HS-27A (cell line): ENCODE measurements at places on chromosomes 1 and 21.

DNA sequence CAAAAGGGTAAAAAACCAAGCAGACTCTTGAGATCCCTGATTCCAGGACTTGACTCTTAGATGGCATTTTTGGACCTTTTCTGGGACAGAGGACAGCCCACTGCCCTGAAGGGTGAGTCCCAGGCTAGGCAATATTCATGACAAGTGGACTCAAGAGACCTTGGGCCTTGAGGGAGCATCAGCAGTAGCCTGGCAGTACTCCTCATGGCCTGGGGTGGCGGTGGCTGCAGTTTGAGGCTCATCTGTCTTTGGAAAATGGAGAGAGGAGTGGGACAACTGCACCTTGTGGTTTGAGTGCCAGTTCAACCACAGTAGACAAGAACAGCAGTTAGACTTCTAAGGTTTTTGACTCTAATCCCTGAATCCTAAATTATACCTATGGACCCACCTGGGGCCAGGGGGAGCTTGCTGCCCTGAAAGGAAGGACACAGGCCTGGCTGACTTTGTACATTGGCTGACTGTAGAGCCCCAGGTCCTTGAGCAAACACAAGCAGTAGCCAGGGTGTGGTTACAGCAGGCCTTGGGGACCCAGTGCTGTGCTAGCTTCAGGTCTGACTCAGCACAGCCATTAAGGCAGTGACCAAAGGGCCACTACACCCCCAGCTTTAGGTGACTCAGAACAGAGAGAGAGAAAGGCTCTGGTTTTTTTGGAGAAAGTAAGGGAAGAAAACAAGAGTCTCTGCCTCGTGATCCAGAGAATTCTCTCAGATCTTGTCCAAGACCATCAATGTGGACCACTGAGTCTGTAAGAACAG is 1023.2 kb downstream of the KCNT2 start:
- no peak for DNase-seq

DNA sequence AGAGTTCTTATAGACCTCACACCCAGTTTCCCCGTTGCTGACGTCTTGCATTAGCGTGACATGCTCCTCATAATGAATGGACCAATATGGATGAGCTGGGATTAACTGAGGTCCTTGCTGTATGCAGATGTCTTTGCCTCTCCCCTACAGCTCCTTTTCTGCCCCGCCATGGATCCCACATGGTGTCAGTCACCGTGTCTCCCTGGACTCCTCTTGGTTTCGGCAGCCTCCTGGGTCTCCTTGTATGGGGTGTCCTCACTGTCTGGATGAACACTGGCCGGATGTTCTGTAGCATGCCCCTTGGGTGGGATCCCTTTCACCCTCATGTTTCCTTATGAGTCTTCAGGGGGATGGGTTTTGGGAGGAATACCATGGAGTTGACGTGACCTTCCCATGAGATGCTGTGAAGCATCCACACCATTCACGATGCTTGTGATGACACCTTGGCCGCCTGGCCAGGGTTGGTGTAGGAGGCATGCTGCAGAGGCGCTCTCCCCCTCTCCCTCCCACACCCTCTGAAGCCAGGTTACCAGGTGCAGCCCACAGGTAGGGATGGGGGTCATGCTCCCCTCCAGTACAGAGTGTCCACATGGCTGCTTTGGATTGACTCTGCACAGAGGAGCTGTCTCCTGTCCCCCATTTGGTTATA is 4.4 kb downstream of the GJC2 start:
- DNase-seq: no peak

DNA sequence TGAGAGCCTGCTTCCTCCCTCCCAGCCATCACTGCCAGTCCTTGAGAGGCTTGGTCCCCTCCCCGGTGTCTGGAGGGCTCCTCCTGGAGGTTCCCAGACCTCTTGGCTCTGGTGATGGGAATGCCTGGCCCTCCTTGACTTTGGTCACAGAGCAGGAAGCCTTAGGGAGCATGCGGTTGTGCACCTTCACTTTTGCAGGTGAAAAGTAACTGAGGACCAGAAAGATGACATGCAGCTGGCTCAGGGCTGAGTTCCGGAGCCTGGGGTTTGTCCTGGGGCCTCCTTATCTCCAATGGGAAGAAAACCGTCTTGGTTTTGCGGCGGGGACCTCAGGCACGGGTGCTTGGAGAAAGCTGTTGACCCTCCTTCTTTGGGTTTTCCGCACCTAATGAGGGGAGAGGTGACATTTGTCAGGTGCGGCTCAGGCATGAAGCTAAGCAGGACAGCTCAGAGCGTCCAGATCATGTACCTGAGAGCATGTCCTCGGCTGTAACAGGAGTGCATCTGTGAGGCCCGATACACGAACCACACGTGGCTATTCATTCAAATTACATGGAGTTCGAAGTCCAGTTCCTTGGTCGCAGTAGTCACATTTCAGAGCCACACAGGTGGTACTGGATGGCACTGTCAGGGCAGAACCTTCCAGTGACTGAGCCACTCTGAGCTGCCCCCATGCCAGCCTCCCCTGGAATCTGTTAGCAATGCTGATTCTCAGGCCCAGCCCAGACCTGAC is 608 bp upstream of the MX2 start:
- DNase-seq: no peak

- no peak for DNase-seq
Measured at GRCh38 chr1:86324130-86324822, 71.8 kb downstream of the ODF2L start.

GRCh38 chr1:18145851-18146618 is 38.4 kb downstream of the IGSF21 start:
- DNase-seq: no peak

DNA sequence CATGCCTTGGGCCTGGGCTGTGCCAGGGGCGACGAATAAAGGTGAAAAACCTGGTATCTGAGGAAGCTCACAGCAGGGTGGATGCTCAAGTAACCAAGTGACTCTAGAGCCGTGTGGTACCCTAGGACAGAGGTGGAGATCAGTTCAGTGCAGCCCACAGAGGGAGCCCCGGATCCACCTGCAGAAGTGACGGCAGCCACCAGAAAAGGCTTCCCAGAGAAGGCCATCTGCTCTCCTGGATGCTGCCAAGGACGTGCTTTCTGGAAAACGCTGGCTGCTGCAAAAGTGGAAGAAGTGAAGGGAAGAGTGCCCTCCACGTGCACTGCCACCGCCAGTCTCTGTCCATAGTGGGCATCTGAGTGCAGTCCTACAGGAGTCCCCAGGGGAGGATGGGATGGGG is 27.7 kb downstream of the TMCO4 start:
- DNase-seq: no peak

- no peak for DNase-seq
Measured at GRCh38 chr1:2808386-2808705, 6.9 kb upstream of the TTC34 start.

GRCh38 chr1:161932668-161933067 is 91.0 kb downstream of the OLFML2B start:
- DNase-seq: no peak

DNA sequence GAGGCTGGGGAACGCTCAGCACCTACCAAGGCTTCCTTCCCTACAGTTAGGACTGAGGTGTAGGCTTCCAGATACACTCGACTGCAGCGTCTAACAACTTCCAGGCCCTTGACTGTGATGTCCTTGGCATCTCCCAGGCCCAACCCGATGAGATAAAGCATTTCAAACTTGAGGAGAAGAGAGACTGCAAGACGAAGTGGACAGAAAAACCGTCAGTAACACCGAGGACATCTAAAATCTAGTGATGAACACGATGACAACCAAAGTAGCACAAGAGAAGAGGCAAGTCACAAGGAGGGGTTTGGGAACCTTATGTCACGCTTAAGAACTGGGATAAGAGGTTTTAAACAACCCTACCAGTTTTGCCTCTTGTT is 314 bp downstream of the DPH5 start:
- DNase-seq: peak; percentile 11

GRCh38 chr21:34693192-34693810 is 24.5 kb downstream of the CLIC6 start:
- DNase-seq: peak; percentile 5

DNA sequence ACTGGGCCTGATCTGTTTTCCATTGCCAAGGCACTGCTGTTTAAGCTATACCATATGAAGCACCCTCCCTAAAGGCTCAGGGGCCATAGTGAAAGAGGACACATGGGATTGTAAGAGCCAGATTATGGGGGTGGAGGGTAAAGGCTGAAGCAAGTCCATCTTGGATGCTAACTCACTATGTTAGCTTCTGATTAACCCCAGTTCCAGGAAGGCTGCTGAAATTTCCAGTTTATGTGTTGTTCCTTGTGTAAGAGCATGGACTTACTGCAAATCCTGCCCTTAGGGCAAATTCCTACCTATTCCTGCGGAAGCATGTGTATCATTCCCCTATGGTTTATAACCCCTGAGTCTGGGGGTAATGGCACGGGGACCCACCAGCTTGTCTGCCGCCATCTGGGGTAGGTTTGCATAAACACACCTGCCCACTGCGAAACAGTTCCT is 91.8 kb upstream of the SERBP1 start:
- no peak for DNase-seq

DNA sequence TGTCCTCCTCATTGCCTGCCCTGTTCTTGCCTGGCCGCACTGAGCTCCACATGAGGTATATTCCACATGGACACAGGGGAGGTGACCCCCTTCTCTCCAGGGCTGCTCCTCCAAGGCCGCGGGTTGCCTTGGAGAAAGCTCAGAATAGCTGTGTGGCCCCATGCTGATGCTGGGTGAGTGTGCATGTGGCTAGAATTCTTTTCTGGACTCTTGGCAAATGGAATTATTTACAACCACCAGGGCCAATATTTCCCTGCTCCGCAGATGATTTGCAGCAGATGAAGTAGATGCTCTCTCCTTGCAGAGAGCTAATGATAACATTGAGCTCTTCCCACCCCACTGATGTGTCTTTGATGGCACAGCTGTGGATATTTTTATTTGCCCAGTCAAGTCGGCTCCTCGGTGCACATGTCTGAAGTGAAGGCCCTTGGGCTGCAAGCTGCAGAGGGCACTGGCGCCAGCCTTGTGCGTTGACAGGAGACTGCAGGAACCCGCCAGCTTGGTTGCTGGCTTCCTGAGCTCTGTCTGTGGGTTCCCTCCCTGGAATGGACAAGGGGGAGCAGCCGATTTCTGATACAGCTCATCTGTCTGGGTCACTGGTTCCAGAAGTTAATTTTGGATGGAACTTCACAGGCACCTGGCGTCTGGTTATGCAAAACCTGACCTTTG is 404.7 kb upstream of the VAMP3 start:
- no peak for DNase-seq

- DNase-seq: peak; percentile 26
Measured at GRCh38 chr1:201946224-201946908, at the start of gene LMOD1. LMOD1 (minus strand) TSS chr1:201946548; CDS start chr1:201946340, 208 bp downstream.

- DNase-seq: no peak
Measured at GRCh38 chr1:8814865-8815264, 2.6 kb downstream of the RERE start.

DNA sequence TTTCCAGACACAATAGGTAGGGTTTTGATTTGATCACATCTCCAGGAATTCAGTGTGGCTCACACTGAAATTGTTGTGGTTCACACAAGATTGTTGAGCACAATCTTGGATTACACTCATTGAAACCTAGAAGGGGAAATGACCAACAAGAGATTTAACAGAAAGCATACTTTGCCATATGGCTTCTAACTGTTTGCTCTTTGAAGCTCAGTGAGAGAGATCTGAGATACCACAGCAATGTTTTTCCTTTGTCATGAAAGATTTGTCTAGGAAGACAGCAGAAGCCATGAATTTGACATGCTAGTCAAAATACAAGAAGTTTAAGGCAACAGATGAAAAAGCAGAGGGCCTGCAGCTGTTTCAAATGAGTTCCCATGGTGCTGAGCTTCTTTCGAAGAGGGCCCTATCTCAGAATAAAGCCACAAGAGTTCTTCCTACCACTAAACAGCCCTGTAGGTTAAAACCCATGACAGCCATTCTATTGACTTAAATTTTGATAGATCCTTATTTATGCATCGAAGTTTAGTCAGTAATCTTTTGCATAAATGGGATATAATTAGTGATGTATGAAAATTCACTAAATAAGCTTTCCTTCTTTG is 650.4 kb downstream of the LTN1 start:
- DNase-seq: no peak

- DNase-seq: no peak
Measured at GRCh38 chr21:41142051-41142795, 25.7 kb upstream of the BACE2 start.

DNA sequence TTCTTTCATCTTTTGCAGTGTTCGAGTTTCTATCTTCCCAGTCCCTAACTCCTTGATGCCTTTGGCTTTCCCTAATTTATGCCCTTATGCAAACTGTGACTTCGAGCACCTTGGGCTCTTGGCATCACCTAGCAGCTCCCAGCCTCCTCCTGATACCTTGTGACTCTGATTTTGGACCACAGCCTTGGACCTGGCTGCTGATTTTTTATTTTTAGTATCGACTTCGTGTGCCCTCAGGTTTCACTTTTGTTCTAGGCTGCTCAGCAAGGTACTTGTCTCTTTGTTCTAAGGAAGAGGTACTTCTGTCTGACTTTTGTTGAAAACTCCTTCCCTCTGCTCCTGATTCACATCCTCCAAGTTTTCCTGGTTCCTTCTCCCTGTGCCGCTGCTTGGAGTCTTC is 69.6 kb upstream of the KCNK1 start:
- DNase-seq: no peak

- no peak for DNase-seq
Measured at GRCh38 chr21:24225431-24225830, 1381.8 kb downstream of the MRPL39 start.

DNA sequence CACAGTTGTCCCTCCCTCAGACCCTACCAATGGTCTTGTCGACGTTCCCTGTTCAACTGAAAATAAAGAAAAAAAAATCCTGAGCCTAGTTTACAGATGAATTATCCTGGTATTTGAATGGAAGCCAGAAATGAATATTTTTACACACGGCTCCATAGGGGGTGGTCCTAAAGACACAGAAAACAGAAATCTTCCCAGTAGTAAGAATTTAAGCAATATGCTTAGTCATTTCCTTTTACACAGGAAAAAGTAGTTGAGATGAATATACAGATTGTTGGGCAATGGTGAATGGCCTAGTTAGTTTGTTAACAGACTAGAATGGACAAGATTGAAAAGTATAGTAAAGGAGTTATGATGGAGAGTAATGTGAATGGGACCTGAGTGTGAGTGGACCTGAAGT is 67.4 kb downstream of the RGS18 start:
- DNase-seq: peak; percentile 31

DNA sequence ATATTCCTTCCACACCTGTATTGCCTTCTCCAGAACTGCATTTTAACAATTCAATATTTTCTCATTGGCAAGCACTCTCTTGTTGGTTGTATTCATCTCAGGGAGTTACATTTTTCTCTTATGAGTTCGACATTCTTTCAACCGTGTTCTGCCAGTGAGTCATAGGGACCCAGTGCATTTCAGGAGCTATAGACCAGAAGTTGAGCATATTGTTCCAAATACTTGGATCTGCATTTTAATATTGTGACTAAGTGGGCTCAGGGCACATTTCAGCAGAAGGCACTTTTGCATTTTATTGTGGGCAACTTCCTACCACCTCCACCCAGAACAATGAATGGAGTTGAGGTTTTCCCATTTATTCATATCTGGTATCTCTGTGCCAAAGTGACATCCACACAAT is 132.8 kb downstream of the TNFSF18 start:
- DNase-seq: peak; percentile 94

DNA sequence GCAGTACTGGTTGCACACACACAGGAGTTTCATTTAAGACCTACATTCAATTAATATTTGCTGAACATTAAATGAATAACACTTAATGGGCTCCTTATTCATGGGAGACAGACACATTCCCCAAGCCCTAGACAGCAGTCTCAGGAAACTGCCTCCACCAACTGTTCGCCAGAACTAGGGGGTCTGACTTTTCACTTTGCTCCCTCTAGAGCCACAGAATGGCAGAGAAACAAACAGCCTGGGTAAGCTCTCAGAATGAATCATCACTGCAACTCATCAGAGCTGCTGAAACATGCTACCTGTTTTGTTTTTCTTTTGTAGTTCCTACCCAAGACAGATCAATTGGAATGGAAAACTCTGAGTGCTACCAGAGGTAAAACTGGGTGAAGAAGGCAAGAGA is 31.7 kb downstream of the ELK4 start:
- no peak for DNase-seq
